Stimulated activated CD4-positive, alpha-beta T cell treated with anti-CD3 and anti-CD28 coated beads, Interleukin-1b, Interleukin-23, amount 100 ng/mL, for 4 hours (primary cell): ENCODE measurements at places on chromosomes 11 and 22.
A peak's percentile ranks its signal among the peaks of the same experiment; 100 is the strongest.

DNA sequence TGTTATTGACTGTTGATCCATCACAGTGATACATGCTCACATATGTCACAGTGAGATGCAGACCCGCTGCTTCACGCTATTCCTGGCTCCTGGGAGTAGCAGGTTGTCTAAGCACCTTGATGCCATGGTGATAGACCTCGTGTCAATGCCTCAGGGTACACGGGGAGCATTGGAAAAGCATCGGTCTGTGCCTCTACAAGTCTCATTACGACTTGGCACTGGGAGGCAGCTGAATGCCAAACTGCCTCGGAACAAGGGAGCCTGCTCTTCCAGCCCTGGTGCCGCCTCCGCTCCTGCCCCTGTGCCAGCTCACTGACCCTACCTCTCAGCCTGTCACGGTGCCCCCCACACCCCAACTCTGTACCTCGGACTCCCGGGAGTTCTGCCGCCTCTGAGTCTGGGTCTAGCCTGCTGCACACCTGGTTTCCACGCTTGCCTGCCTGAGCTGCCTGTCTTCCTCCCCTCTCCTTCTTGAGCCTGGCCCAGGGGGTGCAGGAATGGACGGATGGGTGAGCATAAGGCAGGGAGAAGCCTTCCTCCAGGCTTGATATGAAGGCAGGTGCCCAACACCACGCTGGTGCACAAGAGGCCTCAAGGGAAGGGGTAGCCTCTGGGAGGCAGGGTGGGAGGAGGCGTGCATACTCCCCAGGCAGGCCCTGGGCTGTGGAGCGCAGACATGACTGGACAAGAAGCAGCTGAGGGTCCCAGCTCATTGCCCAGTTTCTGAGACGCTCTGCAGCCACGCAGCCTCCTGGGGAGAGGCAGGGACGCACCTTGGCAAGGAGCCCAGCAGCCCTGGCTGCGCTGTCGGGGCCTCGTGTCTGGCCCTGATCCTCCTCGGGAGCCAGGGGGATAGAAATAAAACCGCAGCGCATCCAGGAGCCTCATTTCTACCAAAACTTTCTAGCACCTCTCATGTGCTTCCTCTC lies 1.8 kb upstream of the NFAM1 start:
- DNase-seq: no peak

DNA sequence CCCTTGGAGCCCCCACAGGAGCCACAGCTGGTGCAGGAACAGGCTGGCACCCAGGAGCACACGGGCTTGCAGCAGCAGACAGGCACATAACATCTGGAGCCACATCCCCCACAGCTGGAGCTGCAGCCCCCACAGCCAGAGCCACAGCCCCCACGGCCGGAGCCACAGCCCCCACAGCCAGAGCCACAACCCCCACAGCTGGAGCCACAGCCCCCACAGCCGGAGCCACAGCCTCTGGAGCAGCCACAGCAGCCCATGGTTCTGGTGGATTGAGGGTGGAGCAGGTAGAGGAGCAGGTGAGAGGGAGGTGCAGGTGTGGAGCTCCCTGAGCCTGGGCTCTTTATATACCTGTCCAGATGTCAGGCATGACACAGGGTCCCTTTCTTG lies at the start of gene KRTAP5-2:
Gene KRTAP5-2, minus strand, starts transcription at position 301 of the 387 bp plus-strand sequence. Its CDS starts 44 bp downstream, at position 257.
- no peak for DNase-seq

DNA sequence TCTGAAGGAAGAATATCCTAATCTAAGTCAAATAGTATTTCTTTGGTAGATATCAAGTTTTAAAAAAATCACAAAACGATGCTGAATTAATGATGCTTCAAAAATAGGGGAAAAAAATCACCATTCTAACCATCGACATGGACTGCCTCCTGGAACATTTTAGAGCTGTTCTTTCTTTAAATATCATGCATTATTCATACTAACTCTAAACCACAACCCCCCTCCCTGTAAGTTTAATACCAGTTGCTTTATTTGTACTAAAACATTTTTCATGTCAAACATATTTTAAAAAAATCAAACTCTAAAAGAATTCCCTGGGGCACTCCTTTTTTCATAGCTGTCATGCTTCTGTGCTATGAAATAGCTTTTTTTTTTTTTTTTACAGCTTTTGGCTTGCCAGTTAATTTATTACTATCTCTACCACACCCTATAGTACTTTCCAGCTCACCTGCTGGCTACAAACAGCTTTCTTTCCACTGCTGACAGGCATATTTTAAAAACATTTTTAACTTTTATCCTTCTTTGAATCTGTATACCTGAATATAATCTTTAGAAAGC lies 256.9 kb downstream of the SOX6 start:
- no peak for DNase-seq

DNA sequence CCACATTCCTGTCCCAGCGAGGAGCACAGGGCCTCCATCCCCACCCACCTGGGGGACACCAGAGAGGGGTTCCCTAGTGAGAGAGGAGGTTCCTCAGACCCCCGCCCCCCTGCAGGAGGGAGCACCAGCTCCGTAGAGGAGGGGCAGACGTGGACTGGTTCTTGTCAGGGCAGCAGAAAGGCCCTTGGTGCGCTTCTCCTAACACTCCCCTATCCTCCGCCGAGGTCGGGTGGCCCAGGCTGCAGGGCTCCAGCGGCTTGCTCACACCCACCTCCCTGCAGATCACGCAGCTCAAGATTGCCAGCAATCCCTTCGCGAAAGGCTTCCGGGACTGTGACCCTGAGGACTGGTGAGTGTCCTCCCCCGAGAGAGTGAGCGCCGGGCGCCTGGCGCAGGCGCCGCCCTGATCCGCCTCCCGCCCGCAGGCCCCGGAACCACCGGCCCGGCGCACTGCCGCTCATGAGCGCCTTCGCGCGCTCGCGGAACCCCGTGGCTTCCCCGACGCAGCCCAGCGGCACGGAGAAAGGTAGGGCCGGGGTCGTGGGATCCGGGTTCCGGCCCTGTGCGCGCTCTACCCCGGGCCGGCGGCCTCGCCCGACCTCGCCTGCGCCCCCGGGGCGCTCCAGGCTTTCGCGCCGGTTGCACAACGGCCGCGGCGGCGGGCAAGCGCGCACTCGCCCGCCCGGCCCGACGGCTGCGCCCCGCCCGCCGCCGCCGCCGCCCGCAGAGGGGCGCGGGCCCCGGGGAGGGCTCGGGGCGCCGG lies 5.1 kb downstream of the TBX1 start:
- no peak for DNase-seq

DNA sequence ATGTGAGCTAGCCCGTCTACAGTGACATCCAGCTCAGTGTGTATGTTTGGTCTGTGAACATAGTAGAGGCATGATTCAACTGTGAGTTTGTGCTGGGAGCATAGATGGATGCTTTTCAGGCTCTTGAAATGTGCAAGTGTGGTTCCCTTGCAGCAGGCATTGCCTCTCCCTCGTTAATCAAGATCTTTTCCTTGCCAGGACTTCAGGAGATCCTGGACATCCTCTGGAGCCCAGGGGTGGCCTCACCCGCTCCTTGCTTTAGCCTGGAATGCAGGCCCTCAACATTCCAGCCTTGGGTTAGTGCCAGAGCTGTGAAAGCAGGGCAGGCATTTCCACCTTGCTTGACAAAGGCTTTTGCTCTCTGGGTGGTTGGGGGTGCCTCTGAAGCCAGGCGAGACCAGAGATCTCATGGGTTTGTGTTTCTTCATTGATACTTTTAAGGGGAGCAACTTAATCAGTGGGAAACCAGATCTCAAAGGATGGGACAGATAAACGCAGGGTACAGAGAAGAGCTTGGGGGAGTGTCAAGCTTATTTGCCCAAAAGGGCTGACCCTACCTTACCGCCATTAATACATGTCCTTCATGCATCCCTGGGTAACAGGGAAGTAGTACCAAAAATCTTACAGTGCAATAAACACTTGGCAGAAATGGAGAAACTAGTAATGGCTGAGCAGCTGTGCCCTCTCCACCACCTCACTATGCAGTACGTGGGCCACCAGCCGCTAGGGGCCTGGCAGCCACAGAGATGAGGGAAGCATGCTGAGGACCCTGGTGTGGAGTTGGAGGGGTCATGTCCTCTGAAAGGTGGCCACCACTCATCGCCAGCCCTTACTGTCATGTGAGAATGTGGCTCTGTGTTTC lies 72.1 kb downstream of the PTPRJ start:
- no peak for DNase-seq

GRCh38 chr11:129458756-129459535 lies 83.3 kb downstream of the BARX2 start:
- DNase-seq: no peak

GRCh38 chr11:31233425-31233824 lies 136.1 kb downstream of the DCDC1 start:
- no peak for DNase-seq

DNA sequence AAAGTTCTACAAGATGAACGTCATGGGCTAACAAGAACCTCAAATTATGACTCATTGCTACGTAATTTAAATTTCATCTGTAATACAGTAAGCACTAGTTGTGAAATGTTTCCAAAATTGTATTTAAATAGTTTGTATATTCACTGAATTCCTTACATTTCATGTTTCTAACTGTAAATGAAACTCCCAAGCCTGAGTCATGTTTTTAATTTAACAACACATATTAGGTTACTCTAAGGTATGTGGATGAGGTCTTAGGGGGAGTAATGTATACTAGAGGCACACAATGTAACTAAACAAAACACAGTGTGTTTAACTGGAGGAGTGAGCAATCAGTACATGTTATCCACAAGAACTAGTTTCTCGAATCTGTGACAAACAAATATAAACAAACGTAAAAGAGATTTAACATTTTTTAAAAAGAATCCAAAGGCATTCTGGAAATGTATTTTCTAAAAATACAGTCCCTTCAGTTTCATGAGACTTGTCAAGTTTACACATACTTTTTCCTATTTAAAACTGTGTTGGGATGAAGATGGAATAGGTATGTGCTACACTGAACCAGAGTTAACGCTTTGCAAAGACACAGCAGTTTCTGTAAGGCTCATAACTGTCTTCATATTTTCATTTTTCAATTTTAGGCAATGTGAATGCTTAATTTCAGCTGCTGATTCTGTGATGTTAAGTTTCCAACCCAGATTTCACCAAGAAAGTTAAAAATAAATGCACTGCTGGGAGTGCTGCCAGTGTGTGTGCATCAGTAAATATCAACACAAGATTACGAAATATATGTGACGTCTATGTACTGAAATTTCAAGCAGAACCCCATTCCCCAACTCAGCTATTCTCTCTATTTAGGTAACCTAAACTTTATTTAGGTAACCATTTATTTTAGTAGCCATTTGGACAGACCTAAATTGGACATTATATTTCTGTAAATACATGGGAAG lies 52.6 kb downstream of the PITPNB start:
- DNase-seq: no peak

GRCh38 chr11:46564459-46564858 lies 29.4 kb downstream of the AMBRA1 start:
- DNase-seq: no peak

- DNase-seq: peak; percentile 24
Observed at GRCh38 chr11:86214710-86215109, 29.8 kb upstream of the EED start.

- no peak for DNase-seq
Observed at GRCh38 chr11:8206251-8207079, 37.6 kb upstream of the RIC3 start.

DNA sequence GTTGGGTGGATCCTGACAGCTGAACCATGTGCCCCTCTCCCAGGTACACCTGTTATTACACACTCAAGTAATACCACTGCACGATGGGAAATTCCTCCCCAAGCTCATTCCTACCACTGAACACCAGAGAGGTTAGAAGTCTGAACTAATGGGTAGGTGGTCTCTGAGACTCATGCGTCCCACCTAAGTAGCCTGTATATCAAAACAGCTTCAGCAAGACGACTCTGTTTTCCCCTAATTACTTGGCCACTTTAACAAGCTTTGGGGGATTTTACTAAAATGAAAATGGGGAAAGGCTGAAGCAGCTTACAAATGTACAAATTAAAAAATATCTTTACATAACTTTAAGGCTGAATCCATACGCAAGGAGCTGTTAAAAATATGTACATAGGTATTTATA lies 29.4 kb downstream of the LGR4 start:
- DNase-seq: no peak

GRCh38 chr22:22827187-22827939 lies 60.3 kb upstream of the IGLL5 start:
- DNase-seq: no peak

- DNase-seq: no peak
Observed at GRCh38 chr11:20731676-20732215, 62.4 kb downstream of the NELL1 start.

- no peak for DNase-seq
Observed at GRCh38 chr11:108921211-108921610, 256.3 kb downstream of the DDX10 start.

- no peak for DNase-seq
Observed at GRCh38 chr11:83835423-83835822, 549.3 kb upstream of the CCDC90B start.

GRCh38 chr11:118109231-118109630 lies 22.5 kb upstream of the SMIM35 start:
- DNase-seq: no peak

DNA sequence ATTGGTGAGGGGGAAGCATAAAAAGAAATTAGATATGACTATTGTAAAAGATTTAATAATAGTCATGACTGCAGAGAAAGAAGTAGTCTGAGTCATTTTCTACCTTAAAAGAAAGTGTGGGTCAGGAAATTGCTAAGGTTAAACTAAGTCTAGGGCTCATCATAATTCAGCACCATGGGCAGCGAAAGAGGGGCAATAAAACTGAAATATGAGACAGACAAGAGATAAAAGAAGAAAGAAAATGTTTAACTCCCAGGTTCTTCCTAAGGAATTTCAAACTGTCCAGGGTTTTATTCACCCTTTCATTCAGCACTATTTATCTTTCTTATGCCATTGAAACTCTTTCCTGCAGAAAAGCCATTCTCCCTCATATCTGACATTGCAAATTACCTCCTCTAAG lies 114.4 kb upstream of the API5 start:
- no peak for DNase-seq

GRCh38 chr11:85742348-85742747 lies 56.4 kb upstream of the CCDC89 start:
- DNase-seq: no peak

GRCh38 chr22:26289611-26290101 lies 120.4 kb downstream of the SEZ6L start:
- no peak for DNase-seq

DNA sequence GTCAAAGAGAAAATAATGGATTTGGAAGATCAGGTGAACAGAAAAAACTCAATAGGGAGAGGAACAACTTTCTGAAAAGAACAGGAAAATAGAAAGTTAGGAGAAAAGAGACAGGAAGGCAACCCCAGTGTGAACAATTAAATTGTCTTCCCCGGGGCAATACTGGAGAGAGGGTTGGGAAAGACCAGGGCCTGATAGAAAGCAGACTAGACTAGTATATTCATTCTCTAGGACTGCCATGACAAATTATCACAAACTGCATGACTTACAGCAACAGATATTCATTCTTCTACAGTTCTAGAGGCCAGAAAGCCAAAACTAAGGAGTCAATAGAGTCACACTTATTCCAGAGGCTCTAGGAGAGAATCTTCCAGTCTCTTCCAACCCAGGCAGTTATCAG lies 482.8 kb downstream of the SOX6 start:
- no peak for DNase-seq

- DNase-seq: no peak
Observed at GRCh38 chr11:85889676-85890579, 34.7 kb downstream of the CCDC83 start.

DNA sequence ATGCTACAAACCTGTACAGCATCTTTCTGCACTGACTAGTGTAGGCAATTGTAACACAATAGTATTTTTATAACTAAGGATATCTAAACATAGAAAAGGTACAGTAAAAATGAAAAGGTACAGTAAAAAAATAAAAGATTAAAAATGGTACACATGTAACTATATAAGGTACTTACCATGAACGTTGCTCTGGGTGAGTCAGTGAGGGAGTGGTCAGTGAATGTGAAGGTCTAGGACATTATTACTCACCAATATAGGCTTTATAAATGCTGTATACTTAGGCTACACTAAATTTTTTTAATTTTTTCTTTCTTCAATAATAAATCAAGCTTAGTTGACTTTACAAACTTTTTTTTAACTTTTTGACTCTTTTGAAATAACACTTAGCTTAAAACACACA lies 59.9 kb downstream of the EIF3M start:
- no peak for DNase-seq
